ENCODE measurements at places on chromosomes 11 and 22.

DNA sequence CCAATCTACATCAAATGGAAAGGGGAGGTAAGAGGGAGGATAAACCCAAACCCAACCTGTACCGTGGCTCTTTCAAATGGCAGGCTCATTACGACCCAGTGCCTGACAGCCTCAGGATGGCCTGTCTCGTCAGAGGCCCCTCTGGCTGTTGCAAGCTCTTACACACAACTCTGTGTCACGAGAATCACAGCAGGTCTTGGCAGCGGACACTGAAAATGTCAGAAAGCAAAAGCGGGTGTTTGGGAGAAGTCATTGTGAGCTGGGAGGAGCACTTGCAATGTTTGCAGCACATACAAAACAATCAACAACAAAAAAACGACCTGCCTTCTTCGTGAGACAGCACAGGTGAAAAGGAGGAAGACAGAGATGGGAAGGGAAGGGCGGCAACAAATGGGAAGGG, 248.1 kb downstream of the OPCML start:
- DNase-seq = no peak

- DNase-seq = no peak
These were observed 47.2 kb upstream of the CD5 start for GRCh38 chr11:61054927-61055562.

DNA sequence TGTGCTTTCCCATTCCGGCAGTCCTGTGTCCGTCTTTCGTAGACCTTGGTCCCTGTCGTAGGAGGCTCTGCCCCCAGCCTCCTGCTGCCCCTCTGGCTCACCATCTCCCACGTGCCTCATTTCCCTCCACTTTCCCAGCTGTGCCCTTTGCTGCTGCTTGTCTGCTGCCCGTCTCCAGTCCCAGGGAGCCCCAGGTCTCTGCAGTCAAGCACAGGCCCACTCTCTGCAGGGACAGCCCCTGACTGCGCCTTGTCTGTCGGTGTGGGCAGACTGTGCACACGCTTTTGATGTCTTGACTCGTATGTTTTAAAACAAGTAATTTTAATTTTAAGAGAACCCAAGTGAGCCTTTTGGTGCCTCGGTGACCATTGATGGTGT, 12.4 kb downstream of the DGCR8 start:
- DNase-seq = no peak

DNA sequence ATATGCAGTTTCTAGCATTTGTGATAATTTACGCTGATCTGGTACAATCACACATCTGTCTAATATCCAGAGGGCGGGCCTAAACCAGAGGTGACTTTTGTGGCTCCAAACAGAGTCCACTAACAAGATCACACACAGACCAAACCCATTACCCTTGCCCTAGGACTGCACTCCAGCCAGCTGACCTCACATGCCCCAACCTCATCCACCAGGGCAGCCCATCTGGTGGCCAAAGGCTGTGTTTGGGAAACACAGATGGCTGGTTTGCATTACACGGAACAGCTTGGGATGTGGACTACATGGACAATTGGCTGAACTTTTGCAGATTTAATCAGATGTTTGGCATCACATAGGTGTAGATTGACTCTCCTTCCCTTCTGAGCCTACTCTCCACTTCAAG, 228.2 kb downstream of the GRIK4 start:
- DNase-seq = no peak

- no peak for DNase-seq
These were observed 11.3 kb downstream of the CKAP5 start for GRCh38 chr11:46834821-46835220.

- no peak for DNase-seq
These were observed 17.3 kb downstream of the RPUSD4 start for GRCh38 chr11:126194121-126194543.

- DNase-seq = no peak
These were observed 106.2 kb downstream of the ETS1 start for GRCh38 chr11:128481135-128481534.

GRCh38 chr11:36564376-36565030, 3.3 kb upstream of the RAG1 start:
- no peak for DNase-seq

DNA sequence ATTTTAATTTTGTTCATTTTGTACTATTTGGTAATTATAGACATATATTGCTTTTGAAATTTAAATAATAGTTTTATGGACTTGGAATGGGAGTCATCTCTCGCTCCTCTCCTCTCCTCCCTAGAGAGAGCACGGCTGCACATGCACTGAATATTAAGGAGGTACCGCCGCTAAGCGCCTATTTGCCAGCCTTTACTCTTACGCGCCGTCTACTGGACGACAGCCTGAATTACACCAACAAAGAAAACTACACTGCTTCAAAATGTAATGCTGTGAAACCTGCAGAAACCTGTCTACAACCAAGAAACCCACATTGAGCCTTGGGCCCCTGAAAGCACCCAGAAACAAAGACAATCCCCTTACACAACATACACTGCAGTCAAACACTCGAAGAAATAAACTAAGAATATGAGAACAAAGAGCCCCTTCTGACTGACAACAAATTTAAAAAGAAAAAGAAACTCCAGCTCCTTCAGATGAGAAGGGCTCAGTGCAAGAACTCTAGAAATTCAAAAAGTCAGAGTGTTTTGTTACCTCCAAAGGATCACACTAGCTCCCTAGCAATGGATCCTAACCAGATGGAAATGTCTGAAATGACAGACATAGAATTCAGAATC, 737.2 kb downstream of the LRRC4C start:
- peak; percentile 24 for DNase-seq

GRCh38 chr11:1289211-1289935, 20.1 kb downstream of the TOLLIP start:
- DNase-seq = no peak

- DNase-seq = no peak
These were observed 10.0 kb downstream of the OPCML start for GRCh38 chr11:133522344-133522743.

DNA sequence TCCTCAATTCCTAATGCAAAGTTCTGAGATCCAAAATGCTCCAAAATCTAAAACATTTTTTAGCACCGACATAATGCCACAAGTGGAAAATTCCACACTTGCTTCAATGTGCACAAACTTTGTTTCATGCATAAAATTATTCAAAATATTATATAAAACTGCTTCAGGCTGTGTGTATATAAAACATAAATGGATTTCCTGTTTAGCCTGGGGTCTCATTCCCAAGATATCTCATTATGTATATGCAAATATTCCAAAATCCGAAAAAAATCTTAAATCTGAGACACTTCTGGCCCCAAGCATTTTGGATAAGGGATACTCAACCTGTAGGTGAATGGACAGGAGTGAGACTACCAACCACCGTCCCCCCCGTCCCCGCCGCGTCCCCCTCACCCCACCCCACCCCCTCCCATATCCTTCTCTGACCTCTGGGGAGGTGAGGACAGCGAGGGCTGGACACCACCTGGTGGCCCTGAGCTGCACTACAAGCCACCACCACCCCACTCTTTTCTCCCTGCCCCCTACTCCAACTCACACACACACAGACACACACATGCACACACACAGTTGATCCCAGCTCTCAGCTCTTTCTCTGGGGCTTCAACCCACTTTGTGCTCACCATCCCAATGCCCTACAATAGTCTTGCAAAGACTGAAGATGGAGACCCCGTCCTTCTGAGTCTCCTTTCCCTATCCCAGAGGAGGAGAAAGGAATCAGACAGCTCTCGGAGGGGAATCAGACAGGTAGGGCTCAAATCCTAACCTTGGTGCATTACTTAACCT, 101.0 kb downstream of the PDE2A start:
- DNase-seq = no peak

DNA sequence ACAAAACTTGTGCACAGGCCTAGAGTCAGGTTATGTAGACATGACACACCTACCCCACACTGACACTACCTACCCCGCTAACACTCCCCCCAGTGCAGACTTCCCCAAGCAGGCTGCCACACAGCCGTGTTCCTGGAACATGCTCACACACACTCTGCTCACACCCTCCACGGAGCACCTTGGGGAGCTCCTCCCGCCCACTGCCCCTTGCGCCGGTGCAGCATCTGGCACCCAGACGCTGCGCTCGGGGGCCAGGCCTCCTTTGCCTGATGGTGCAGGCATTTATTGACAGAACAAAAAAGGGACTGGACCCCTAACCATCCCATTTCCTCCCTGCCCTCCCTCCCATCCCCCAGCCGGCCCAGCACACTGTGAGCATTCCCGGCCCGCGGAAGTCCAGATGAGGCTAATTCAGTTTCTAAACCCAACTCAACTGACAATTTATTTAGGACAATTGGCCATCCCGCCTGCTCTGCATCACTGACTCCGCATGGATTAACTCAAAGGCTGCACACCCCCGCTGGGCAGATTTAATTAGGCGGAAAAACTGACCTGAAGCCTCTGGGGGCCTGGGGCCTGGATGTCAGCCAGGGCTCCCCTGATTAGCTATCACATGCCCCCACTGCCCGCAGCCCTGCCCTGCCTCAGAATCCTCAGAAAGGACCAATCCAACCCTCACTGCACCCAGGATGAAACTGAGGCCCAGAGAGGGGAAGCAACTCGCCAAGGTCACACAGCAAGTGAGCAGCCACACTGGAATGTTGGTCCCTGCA, 30.1 kb downstream of the KCNC1 start:
- no peak for DNase-seq

- no peak for DNase-seq
These were observed 24.2 kb downstream of the ALX4 start for GRCh38 chr11:44285756-44286155.

DNA sequence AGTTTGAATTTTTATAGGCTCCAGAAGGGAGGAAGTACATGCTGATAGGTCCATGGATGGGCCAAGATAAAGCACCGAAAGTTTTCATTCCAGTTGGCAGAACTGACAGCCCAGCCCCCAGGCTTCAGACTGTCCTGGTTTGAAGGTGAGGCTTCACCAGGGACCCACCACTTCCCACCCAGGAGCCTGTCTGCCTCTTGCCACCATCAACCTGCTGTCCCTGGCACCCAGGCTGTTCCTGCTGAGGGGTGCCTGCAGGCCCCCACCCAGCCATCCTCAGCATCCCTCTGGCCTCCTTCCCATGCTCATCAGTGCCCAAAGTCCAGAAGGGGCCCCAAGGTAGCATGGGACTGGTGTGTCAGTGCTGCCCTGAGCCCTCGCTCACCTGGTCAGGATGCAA, 463.9 kb downstream of the NELL1 start:
- no peak for DNase-seq

Measured in right lobe of liver (tissue), 6 donors.